NCI-H1417 (cell line): ENCODE measurements at places on chromosomes 3 and 15.

DNA sequence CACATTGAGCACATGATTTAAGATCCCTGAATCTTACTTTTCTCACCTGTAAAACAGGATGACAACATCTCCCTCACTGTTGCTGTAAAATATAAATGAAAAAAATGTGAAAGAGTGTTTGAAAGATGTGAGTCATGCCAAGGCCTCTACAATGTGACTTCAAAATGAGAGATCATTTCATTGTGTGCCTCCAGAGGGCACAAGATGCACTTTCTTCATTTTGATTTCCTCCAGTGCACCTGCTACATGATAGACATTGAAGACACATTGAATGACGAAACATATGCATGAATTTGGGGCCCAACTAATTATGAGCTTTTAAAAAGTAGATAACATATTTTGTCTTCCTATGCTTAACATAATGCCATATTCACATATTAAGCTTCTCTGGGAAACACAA, 170.3 kb downstream of the MOBP start:
- DNase-seq: peak; percentile 3

GRCh38 chr3:11668243-11669235, 24.8 kb upstream of the VGLL4 start:
- no peak for DNase-seq

GRCh38 chr15:90742087-90742486, 24.9 kb downstream of the BLM start:
- no peak for DNase-seq

DNA sequence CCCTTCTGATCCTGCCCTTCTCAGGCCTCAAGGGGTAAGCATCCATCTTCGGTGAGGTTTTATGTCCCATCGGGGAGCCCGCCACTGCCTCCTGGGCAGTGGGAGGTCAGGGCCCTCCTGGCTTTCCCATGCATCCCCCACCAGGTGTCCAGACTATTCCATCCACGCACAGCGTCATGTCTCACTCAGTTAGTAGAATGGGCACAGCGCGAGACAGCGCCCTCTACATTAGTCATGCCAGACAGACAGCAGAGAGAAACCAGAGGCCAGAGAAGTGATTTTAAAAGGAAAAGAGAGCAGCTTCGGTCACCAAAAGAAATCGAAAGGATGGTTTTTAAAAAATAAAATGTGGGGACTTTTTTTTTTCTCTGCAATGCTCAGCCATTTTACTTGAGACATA, 49.8 kb downstream of the ZDHHC3 start:
- DNase-seq: no peak

- DNase-seq: no peak
Observed at GRCh38 chr15:63082366-63082765, 39.3 kb upstream of the LACTB start.

GRCh38 chr3:126107203-126107939, 23.4 kb upstream of the SLC41A3 start:
- DNase-seq: no peak

- DNase-seq: no peak
Observed at GRCh38 chr15:52290800-52291199, 4.8 kb downstream of the MYO5C start.

DNA sequence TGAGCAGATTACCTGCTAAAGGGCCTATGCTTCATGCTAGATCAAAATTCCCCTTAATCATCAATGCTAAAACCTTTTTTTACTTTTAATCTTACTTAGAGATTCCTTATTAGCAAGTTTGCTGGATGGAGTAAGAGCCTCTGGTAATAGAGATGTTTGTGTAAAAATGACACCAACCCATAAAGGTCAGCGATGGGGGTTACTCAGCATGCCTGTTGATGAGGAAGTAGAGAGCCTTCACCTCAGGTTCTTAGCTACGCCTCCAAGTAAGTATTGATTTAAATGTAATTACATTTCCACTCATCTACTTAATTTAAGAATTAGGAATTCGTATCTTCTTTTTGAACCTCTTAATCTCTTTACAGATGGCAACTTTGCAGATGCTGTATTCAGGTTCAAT, 38.8 kb downstream of the DNAJC13 start:
- no peak for DNase-seq

DNA sequence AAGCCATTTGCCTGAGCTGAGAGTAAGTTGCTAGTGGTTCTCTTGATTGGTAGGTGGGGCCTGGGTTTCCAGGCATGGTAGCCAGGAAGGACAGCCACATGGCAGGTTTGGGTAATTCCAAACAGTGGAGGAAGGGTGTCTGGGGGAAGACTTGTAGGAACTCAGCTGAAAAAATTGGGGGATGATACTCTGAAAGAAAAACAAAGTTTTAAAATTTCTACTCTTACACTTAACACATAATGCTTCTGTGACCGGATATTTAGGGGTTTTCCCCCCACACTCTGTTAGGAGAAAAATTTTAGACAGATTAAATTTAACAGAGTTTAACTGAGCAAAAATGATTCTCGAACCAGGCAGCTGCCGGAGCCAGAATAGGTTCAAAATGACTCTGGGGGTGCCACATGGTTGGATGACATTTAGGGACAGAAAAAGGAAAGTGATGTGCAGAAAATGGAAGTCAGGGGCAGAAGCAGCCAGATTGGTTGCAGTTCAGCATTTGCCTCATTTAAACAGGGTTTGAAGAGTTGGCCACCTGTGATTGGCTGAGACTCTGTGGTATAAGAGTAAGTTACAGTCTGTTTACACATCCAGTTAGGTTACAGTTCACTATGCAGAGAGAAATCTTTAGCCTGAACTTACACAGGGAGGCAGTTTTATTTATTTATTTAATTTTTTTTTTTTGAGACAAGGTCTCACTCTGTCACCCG, 8.1 kb downstream of the B2M start:
- no peak for DNase-seq

- no peak for DNase-seq
Observed at GRCh38 chr3:158792709-158793108, 9.1 kb upstream of the MFSD1 start.

DNA sequence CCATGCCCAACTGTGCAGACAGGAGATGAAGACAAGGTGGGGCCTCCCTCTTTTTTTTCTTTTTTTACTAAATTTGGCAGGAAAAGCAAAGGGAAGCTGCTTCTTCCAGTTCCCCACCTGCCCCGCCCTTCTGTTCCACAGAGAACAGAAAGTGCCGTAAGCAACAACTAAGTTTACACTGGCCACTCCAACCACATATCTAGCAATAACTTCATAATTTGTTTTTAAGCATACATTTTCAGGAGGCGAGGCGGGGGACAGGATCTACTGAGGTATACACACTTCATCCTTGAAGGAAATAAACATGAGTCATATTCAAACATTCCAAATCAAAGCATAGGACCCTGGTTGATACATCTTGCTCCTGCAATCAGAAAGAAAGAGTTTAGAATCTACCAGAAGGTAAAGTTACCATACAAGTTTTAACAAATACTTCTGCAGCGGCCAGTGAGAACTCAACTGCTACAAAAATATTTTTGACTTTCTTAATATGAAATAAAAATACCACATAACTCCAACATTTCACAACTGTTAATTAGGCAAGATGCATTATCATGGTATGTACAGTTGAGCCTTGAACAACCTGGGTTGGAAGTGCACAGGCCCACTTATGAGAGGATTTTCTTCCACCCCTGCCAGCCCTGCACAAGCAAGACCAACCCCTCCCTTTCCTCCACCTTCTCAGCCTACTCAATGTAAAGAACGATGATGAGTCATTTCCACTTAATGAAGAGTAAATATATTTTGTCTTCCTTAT, 50.7 kb downstream of the FOXP1 start:
- DNase-seq: no peak
